ENCODE measurements at places on chromosomes 13 and 19.
A peak's percentile ranks its signal among the peaks of the same experiment; 100 is the strongest.

- no peak for DNase-seq
Observed at GRCh38 chr19:8196271-8196927, 12.8 kb upstream of the CERS4 start.

- no peak for DNase-seq
Observed at GRCh38 chr13:41914552-41914951, 46.4 kb downstream of the VWA8 start.

GRCh38 chr13:30314562-30314961 is 7.2 kb upstream of the KATNAL1 start:
- no peak for DNase-seq

DNA sequence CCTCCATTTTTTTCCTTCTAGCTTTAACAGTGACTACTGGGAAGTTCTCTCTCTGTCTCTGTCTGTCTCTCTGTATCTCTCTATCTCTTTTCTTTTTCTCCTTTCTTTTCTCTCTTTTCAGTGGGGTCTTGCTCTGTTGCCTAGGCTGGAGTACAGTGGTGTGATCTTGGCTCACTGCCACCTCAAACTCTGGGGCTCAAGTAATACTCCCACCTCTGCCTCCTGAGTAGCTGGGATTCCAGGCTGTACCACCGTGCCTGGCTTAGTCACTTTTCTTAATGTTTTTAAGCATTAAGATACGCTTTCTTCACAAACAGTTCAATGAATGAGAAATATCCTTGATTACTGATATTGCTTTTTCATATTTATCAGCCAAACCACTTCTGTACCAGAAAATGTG is 13.1 kb downstream of the PCCA start:
- no peak for DNase-seq

DNA sequence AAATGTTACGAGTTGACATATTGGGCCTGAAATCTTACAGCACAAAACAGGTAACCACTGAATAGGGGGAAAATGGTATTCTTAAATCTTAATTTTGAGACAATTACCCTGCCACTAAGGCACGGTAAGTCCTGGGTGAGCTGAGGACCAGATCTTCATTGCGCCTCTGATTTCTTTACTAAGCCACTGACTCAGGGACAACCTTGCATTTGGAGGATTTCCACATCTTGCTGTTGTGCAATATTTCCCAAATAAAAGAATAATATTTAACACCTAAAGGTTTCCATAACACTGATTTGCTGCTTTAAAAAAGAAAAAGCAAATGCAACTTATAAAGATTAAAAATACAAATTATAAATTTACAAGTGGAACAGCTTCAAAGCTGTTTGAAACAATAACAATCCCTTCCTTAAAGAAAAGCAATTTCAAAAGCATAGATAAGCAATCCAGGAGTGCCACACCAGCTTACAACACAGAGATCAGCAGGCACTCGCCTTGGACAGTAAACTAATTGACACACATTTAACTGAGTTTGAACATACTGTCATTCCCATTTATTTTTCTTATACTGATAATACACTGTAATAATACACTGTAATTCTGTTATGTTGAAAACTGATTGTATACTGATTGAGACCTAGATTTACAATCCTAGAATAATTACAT is 79.6 kb upstream of the DOCK9 start:
- no peak for DNase-seq

DNA sequence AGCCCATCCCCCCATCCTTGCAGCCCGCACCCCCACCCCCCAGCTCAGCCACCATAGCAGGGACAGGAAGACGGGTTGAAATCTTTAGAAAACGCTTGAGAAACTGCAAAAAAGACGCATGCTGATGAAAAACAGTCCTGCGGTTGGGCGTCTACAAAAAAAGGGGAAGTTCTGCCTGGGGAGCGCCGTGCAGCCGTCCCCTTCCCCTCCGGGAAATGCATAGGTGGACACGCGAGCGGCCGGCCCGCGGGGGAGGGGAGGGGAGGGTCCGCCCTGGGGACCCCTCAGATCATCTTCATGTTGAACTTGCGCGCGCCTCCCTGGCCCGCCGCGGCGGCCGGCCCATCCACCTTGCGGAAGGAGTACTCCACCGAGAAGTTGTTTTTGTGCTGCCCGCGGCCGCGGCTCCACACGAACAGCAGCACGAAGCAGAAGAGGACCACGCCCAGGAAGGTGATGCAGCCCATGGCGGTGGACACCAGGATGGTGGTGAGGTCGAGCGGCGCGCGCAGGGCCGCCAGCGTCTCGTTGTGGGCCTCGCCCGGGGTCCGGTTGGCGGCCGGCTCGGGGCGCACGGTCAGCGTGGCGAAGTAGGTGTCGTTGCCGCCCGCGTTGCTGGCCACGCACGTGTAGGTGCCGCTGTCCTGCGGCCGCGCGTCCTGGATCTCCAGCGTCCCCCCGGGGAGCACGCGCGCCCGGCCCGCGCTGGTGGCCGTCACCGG is 7.9 kb upstream of the PEAK3 start:
- peak; percentile 66 for DNase-seq

DNA sequence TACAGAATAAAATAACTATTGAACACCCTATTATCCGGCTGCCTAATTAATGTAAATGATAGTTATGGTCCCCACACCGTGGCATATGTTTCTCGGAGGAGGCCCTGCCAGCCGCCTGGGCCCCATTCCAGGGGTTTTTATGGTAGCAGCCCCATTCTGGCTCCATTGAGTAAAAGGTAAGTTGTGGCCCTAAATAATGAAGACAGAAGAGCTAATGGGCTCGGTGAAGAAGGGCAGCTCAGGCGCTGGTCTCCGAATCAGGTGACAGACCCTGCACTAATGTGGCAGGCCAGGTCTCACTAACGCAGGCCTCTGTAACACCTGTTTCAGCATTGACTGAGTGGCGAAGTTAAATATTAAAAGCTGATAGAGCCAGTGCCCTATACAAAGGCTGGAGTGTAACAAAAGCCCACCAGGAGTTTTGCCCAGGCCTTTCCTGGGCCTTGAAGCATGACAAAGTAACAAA is 19.1 kb downstream of the POP4 start:
- DNase-seq, result no peak

DNA sequence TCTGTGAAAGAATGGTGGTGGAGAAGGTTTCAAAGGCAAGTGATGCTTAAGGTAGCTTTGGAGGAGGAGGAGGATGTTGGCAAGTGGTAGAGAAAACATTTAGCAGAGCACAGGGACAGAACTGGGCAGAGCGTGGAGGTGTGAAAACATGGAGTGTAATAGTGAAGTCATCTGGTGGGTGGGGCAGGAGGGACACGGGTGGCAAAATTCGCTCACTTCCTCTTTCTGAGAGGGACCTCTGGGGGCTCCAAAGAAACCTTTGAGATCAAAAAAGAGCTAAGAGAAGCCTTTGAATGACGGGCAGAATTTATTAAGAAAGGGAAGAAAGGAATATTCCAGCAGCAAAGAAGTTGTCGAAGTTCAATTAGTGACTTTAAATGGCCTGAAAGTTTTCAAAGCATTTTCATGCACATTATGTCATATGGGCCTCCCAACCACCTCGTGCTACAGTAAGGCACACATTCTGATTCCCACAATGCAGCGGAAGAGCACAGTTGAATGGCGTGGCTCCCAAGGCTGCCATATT is 82.8 kb downstream of the STARD13 start:
- DNase-seq, result no peak

DNA sequence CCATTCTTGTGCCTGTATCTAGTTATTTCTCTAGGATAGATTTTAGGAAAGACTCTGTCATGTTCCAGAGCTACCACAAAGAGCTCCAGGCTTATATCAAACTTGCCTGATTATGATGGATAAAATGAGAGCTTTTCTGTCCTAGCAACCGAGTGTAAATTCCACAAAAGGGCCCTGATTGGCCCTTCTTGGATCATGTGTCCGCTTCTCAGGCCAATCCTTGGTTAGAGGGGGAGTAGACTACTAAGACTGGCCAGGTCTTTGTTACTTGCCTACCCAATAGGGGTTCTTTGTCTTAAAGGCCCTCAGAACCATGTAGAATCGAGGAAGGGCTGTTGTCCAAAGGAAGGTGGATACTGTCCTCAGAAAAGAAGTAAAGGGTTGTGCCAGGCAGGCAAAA is 2.4 kb downstream of the DHX34 start:
- DNase-seq, result no peak

- DNase-seq, result no peak
Observed at GRCh38 chr13:67235265-67235664, 5.1 kb upstream of the PCDH9 start.

DNA sequence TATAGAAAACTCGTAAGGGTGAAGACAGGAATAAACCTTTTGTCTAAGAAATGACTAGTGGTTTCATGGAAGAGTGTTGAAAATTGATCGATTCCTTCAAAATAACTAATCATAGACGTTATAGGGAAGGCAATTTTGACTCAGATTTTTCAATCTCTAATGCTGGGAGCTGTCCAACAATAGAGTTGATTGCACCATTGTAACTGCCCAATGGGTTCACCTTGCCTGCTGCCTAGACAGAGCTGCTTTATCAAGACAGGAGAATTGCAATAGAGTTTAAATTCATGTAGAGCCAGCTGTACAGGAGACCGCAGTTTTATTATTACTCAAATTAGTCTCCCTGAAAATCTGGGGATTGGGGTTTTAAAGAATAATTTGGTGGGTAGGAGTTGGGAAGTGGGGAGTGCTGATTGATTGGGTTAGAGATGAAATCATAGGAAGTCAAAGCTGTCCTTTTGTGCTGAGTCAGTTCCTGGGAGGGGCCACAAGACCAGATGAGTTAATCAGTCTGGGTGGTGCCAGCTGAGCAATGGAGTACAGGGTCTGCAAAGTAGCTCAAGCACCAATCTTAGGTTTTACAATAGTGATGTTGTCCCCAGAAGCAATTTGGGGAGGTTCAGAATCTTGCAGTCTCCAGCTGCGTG is 16.8 kb upstream of the ADGRE2 start:
- DNase-seq, result no peak

- no peak for DNase-seq
Observed at GRCh38 chr13:103238441-103238840, 172.2 kb upstream of the SLC10A2 start.

- no peak for DNase-seq
Observed at GRCh38 chr13:87942205-87942604, 271.0 kb downstream of the SLITRK5 start.

DNA sequence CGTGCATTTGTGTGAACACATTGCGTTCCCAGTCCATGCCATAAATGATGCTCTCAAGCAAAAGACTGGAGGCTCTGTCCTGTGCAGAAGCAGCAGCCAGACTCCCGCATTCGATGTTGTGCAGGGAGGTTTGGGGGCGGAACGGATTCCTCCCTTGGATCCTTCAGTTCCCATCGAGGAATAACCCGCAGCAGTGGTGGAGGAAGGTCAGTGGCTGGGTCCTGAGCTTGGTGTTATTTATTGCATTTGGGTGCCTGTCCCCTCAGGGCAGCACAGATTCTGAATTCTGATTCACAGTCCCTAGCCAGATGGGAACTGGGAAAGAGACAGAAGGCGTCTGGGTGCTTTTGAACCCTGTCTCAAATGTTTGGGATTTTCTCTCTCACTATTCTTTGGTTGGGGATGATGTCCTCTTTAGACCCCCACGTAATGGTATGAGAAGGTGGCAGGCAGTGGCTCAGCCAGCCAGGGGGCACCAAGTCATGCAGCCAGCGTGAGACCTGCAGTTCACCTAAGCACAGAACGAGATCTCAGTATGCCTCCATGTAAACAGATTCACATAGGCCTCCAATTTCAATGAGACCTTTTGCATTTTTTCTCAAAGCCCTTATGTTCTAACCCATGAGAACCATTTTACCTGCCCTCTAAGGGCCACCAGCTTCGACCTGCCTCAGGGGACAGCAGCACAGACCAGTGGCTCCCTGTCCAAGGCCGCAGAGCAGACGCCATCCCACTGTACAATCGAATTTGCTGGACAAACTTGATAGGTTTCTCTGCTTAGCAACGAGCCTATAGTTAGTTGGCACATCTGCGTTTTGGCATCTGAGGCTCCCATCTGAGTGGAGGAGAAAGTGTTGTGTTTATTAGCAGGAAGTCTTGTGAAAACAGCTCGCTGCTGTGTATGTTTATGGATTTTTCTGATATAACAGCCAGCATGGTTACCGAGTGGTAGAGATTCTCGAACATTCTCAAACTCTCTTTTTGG is 17.8 kb downstream of the KCTD15 start:
- DNase-seq, result no peak

- no peak for DNase-seq
Observed at GRCh38 chr13:33611121-33611805, 206.7 kb upstream of the RFC3 start.

- DNase-seq, result no peak
Observed at GRCh38 chr13:102395174-102395573, 6.7 kb downstream of the FGF14 start.

DNA sequence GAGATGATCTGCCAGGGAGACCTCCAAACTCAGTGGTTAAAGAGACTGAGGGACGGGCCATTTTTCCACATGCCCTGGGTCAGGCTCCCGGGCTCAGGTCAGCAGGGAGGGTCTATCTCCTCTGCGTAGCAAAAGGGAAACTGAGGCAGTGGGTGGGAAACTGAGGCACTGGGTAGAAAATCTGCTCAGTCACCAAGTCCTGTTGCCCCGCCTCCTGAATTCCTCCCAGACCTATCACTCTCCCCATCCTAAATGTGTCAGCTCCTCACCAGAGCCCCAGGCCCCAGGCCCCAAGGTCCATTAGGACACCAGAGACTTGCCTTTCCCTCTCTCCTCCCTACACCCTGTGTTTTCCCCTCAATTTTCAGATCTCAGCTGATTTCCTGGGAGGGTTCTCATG is 2.4 kb downstream of the CD320 start:
- no peak for DNase-seq

GRCh38 chr13:20340136-20340758 is 108.1 kb upstream of the GJB6 start:
- DNase-seq, result no peak

DNA sequence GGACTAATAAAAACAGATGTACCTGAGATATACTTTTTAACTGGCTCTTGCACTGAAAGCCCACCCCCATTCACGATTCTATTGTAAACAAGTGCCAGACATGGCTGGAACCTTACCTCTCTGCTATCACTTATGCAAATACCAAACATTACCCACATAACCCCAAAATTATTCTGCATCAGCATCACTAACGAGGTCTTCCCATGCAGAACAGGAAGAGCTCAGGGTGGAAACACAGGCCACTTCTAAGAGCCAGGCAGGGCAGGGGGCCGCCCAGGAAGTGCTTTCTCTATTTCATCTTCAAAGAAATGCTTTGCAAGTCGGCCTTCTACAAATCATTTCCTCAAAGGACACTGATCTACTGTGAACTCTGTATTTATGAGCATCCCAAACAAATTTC is 7.3 kb downstream of the IRS2 start:
- DNase-seq, result peak; percentile 79

GRCh38 chr19:30609656-30610270 is 237.6 kb downstream of the ZNF536 start:
- DNase-seq, result no peak
